Activated CD4-positive, alpha-beta T cell treated with anti-CD3 and anti-CD28 coated beads for 36 hours (primary cell): ENCODE measurements at places on chromosomes 5 and 9.

GRCh38 chr5:107618242-107618641 is 52.5 kb downstream of the EFNA5 start:
- H3K36me3 ChIP-seq: no peaks in the 10 kb centered on the region
- no peak overlapping the region for H3K4me3 ChIP-seq
- no peak overlapping the region for H3K27ac ChIP-seq
- peaks cover 3% of the 10 kb centered on the region for H3K27me3 ChIP-seq
- no peaks in the 10 kb centered on the region for H3K4me1 ChIP-seq
- no peak for DNase-seq

- H3K4me1 ChIP-seq: peaks cover 10% of the 10 kb centered on the region
- no peak for DNase-seq
- H3K27ac ChIP-seq: no peak overlapping the region
- H3K36me3 ChIP-seq: no peaks in the 10 kb centered on the region
- peaks cover 7% of the 10 kb centered on the region for H3K27me3 ChIP-seq
- H3K4me3 ChIP-seq: no peak overlapping the region
Measured at GRCh38 chr5:107542428-107542827, 128.3 kb downstream of the EFNA5 start.

- no peak for DNase-seq
- no peaks in the 10 kb centered on the region for H3K4me1 ChIP-seq
- H3K27ac ChIP-seq: no peak overlapping the region
- H3K4me3 ChIP-seq: no peak overlapping the region
- H3K36me3 ChIP-seq: no peaks in the 10 kb centered on the region
- H3K27me3 ChIP-seq: no peaks in the 10 kb centered on the region
Measured at GRCh38 chr5:15620501-15620900, 120.5 kb downstream of the FBXL7 start.

DNA sequence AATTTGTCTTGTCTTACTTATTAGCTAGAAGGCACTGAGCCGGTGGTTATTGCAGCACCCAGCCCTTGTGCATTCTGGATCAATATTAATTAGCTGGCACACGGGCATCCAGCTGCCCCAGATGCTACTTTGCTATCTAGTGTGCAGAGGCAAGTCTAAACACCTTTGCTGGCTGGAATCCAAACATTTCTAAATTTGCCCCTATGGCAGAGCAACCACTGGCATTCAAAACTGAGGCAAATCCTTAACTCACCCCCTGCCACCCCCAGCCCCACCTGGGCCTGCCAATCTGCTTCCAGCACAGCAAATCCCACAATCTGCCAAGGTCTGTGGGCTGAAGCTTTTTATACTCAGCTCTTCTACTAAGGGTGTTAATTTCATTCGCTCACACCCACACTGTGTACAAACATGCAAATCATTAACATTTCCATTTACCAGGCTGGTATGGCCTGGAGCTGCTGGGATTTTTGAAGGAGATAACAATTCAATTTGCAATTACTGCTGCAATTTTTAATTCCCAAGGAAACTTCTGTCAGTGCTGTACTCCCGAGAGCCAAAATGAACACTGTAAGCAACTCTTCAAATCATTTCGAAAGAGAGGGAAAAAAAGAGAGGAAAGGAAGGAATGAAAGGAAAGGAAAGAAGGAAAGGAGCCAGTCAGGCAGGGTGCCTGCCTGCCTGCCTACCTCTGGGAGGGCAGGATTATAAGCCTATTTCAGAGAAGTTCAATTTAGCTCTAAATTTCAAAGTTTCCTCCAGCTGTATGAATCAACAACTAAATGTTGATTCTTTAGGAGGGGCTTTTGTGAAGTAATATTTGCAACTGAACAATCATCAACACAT is 35.5 kb downstream of the RAPGEF1 start:
- DNase-seq: no peak
- peak overlapping the region; percentile 5 for H3K27ac ChIP-seq
- peaks cover 12% of the 10 kb centered on the region for H3K36me3 ChIP-seq
- no peaks in the 10 kb centered on the region for H3K27me3 ChIP-seq

DNA sequence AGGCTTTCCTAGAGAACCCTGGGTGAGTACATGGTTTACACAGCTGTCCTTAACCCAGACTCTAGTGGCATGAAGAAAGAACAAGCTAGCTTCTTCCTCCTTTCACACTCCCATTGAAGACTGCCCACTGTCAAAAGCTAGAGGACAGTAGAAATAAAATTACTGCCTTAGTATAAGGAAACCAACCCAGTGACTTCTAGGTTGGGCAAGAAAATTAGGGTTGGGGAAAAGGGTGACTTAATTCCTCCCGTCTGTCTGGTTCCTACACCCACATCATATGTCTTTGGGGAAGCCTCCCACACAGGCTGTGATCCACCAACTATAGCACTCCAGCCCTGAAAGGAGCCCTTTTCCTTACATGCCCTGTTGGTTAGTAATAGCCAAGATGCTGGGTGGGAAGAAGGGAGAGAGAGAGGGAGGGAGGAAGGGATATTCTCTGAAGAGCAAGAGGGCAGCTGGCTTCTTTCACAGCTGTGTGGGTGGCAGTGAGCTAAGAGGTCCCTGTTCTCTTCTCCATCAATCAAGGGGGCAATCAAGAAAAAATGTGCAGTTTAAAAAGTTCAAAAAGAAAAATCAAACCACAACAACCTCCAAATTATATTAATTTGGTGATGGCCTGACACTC is 21.7 kb downstream of the HBEGF start:
- peaks cover 5% of the 10 kb centered on the region for H3K4me1 ChIP-seq
- H3K4me3 ChIP-seq: no peak overlapping the region
- H3K36me3 ChIP-seq: no peaks in the 10 kb centered on the region
- no peak for DNase-seq
- no peak overlapping the region for H3K27ac ChIP-seq
- no peaks in the 10 kb centered on the region for H3K27me3 ChIP-seq

GRCh38 chr9:4243113-4243512 is 56.8 kb downstream of the GLIS3 start:
- H3K4me3 ChIP-seq: no peak overlapping the region
- no peak for DNase-seq
- H3K27me3 ChIP-seq: no peaks in the 10 kb centered on the region
